ENCODE measurements at places on chromosomes 5 and 9.

- DNase-seq: no peak
Observed at GRCh38 chr5:133792024-133792423, 176.4 kb downstream of the C5orf15 start.

DNA sequence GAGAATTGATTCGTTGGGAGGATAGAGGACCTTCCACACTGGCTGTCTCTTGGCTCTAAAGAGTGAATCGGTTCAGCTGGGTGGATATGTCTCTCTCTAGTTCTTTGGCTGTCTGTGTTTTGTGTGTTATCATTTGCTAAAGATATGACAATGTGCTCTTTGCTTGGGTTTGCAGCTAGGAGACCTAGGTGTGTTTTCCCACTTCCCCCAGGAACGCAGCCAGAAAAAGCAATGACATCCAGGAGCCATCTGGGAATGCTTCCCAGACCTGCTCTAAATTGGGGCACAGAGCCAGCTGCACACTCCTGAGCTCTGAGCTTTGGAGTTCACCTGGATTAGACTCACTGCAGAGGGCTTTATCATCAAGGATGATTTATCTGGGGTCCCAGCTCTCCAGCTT lies 12.8 kb upstream of the PDZD2 start:
- DNase-seq: no peak

GRCh38 chr5:35468811-35469210 lies 148.9 kb upstream of the SPEF2 start:
- no peak for DNase-seq

- DNase-seq: peak; percentile 24
Observed at GRCh38 chr5:168851902-168852321, 272.7 kb upstream of the PANK3 start.

GRCh38 chr9:105296877-105297287 lies 52.4 kb downstream of the SLC44A1 start:
- DNase-seq: no peak

DNA sequence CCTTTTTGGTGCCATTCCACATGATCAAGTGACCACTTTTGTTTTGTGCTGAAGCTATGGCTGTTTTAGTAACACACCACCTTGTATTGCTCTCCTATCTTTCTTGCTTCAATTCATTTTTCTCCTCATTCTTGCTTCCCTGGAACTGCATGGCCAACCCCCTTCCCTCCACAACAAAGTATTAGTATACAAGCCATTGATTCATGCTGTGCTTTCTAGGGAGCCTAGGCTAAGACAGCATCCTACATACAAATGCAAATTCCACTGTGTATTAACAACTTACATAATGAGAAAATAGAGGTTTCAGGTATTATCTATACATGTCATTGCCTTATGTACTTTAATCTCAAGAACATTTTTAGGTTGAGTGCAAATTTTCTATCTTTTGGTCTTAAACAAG lies 141.1 kb downstream of the EFNA5 start:
- no peak for DNase-seq

DNA sequence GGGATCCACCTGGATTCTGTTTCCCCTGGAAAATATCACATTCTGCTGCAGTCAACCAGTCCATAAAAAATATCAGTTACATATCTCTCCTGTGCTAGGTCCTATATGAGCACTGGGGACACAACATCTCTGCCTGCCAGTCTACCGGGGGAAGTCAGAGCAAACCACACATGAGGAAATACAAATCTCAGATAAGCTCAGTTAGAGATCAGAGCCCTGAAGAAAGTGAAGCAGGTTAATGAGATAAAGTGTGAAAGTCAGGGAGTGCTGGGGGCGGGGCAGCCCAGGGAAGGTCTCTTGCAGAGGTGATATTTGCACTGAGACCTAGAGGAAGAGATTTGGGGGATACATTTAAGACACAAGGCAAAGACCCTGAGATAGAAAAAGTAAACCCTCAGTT lies 67.8 kb upstream of the SLC1A1 start:
- no peak for DNase-seq

DNA sequence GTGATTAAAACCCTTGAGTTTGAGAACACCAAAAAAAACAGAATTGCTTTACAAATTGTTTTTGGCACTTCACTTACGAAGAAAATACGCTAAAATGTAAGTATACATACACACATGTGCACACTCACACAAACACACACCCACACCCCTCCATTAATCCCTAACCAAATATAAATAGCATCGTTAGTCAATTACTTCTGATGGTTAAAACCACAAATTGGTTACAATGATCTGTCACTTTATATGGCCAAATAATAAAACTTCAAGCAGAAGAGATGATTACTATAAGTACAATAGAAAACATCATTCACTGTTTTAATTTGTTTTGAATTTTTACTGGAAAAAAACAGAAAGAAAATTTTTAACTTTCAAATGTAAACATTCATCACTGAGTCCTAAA lies 103.5 kb downstream of the NFIB start:
- DNase-seq: no peak

- no peak for DNase-seq
Observed at GRCh38 chr5:154646745-154647113, 108.4 kb upstream of the LARP1 start.

- DNase-seq: peak; percentile 37
Observed at GRCh38 chr5:180291234-180291940, 496 bp downstream of the MAPK9 start.

DNA sequence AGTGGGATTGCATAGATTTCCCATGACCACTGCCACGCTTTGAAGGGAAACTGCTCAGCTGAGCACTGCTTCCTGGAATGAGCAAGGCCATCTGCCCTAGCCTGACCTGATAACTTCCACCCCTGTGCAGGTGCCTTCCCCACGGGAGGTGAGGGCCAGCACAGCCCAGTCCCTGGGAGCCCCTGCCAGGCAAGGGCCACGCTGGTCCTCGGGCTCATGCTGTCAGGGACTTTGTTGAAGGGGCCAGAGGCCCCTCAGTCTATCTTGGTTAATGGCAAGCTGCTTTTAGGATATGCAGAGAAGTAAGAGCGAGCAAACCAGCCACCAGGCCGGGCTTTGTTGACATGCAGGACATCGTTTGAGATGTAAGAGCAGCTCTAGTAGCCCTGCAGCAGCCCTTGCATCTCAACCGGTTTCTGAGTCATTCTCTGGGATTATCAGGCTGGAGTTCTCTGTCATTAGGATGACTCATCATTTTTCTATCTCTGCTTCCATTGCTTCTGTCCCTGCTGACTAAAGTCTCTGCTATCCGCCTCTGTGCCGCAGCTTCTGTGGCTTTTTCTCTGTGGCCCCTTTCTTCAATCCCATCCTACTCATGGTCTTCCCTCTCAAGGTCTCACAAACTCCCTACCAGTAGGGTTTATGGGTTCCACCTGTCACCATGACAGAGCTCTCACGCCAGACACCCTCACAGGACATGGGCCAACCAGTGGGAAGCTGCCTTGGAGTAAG lies 30.6 kb upstream of the IQGAP2 start:
- no peak for DNase-seq

GRCh38 chr5:180782748-180783147 lies 19.9 kb downstream of the MGAT1 start:
- no peak for DNase-seq

DNA sequence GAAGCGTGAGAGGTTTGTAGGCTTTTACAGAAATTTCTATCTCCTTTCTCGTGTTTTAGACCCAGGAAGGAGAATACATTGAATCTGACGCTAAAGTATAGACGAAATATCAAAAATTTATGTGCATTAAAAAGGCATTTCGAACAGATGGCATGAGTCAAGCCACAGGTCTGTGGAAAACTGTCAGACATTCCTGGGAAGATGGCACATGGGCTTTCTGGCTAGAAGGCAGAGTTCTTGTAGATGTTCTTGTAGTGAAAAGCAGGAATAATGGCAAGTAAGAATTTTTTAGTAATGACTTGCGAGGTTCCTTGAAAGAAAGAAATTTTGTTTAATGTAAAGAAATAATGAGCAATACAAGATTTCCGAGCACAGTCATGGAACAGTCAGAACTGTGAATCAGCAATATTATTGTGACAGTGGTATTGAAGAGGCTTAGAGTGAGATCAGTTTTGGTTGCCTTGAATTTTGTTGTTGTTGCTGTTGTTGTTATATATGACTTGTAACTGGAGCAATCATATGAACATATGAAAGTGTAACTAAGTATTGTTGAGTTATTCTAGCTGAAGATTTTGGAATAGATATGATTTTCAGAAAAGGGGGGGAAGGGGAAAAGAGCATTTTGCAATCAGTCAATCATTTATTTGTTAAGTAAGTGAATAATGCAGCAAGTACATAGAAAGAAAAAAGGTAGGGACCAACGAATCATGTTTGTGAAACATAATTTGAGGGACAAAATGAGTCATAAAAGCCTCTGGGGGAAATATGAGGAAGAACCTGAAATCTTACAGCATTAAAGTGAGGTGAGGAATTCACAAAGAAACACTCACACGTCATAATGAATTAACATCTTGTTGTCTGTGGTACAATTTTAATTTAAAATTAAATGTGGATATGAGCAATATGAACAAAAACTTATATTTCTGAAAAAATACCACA lies 339.0 kb upstream of the CTNND2 start:
- no peak for DNase-seq

GRCh38 chr5:107680099-107680498 lies 9.4 kb upstream of the EFNA5 start:
- no peak for DNase-seq

DNA sequence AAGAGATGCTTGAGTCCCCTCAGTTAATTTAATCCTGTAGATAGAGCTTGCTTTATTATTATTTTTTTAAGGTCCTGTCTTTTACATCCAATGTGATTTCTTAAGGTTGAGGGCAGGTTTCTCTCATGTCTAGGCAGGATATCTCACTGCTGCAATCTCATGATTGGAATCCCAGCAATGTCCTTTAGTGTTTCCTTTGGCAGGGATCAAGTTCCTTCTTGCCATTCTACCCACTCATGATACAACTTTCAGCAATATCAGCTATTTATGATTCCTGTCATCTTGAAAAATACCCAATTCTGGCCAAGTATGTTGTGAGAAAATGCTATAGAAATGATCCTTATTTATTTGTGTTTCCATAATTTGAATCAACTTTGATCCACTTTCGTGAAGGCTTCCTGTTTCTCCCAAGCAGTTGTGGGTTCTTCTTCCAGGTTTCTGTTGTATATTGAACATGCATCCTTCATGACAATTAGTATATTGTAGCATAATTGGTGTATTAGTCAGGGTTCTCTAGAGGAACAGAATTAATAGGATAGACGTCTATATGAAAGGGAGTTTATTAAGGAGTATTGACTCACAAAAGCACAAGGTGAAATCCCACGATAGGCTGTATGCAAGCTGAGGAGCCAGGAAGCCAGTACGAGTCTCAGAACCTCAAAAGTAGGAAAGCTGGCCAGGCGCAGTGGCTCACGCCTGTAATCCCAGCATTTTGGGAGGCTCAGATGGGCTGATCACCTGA lies 18.4 kb upstream of the VPS13A start:
- DNase-seq: no peak

DNA sequence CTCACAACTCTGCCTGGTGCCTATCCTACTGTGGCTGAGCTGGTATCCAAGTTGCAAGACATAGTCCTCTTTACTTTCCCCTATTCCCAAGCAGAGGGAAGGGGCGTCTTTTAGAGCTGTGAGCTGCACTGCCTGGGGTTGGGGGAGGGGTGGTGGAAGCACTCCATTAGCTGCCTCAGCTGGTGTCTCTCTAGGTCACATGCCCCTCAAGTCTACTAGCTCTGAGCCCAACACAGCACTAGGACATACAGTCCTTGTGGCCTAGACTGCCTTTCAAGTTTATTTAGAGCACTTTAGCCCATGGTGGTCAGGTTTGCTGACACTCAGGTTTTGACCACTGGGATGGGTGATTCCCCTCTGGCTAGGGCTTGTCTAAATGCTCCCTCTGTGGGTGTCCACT lies 54.7 kb downstream of the SREK1 start:
- no peak for DNase-seq

- DNase-seq: no peak
Observed at GRCh38 chr9:3177146-3177761, 333.4 kb upstream of the PUM3 start.

GRCh38 chr5:159095151-159095721 lies 4.5 kb downstream of the EBF1 start:
- DNase-seq: no peak

All from GM19239 (cell line).